Right renal pelvis (tissue), 4 donors: ENCODE measurements at places on chromosomes 6 and 20.

DNA sequence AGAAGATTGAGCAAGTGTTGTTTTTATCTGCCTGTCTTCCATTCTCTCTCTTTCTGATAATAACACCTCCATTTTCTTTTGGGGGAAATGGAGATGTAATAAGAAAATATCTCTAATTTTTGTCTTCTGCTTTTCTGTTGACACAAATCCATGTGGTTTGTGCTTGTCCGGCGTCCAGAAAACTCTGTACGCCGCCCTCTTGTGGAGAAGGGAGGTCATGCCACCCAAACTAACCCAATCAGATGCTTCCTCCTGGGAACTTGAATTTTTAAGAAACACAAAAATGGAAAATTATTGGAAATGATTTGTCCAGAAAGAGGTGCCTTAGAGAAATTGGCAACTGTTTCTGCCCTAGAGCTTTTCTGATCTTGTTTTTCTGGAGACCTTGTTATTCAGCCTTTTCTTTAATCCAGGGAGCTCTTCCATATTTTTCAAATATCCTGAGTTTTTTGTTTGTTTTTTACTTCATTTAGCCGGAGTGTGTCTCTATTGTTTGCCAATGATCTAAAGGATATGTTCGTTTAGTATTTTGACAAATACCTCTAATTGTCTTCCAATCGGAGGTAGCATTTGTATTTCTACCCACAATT, 17.8 kb upstream of the FNDC1 start:
- no peak for DNase-seq

DNA sequence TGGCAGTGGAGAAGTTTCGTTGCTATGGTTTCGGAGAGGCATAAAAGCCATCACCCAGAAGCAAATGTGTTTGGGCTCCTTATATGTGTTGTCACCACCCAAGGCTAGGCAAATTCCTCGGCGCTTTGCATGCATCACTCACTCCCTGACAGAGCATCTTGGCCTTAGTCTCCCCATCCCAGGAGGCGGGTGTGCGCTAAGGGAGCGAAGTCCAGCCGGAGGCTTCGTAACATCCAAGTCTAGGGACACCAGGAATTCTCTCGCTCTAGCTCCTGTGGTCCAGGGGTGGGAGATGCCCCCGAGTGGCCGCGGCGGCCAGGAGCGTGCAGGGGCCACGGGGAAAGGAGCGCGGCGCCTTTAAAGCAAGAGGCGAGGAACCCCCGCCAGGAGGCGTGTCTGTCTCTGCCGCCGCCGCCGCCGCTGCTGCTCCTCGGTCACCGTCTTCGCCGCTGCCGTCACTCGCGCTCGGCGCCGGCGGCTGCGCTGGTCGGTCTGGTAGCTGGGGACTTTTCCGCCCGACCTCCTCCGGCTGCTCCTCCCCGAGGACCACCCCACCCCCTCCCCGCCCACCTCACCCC, at the start of gene GRIK2:
TSS of gene GRIK2 (plus strand) at position 458 of the 578 bp plus-strand sequence.
- no peak for DNase-seq

GRCh38 chr20:29873946-29874345, 1383.5 kb upstream of the DEFB115 start:
- peak; percentile 5 for DNase-seq

DNA sequence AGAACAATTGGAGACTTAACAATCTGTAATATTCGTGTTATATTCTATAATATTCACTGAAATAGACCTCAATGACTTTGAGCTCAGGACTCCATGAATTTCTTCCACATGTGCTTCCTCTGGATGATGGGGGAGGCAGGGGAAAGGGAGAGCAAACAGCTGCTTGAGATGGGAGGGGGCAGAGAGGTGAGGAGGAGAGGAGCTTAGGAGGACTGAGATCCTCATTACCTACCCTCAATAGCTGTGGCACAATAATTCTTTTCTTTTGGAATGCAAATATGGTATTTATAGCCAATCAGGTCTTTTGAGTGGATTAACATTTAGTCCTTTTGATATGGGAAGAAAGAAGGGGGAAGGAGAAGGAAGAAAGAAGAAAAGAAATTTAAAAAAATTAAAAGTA, 64.1 kb upstream of the ZNF217 start:
- DNase-seq, result no peak

DNA sequence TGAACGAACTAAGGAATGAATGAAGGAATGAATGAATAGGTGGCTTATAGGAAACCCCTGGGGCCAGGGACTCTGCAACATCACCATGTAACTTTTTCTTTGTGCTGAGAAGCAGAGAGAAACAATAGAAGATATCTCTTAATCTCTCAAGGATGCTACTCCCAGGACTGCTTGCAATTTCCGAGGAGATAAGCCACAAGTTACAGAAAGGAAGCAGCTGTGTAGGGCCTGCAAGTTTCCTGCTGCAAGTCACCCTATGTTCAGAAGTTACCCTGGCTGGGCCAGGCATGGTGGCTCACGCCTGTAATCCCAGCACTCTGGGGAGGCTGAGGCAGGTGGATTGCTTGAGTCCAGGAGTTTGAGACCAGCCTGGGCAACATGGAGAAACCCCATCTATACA, 7.3 kb upstream of the MAVS start:
- no peak for DNase-seq

GRCh38 chr6:15023448-15023847, 222.4 kb upstream of the JARID2 start:
- no peak for DNase-seq

GRCh38 chr6:107668743-107669474, 155.2 kb downstream of the SCML4 start:
- no peak for DNase-seq

- DNase-seq, result no peak
Observed at GRCh38 chr20:57800791-57801430, 91.1 kb upstream of the PMEPA1 start.

- no peak for DNase-seq
Observed at GRCh38 chr6:24699521-24700359, 19.2 kb downstream of the C6orf62 start.

- no peak for DNase-seq
Observed at GRCh38 chr20:4322499-4322898, 307.1 kb upstream of the RNF24 start.
